ENCODE measurements at places on chromosomes 4 and X.

DNA sequence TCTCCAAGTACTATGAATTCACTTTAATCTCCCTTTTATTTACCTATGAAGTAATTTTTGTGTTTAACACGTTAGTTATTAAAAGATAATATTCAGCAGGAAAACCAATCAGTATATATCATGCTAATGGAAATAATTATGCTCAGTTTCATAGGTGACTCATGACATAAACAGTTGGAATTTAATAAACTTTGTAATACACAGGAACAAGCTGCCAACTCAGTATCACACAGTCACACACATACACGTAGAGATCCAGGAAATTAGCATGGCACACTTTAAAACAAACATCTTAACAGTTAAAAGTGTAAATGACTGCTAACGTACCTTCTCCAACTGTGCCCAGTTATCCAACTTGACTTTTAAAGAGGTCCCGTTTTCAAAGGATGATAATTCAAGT is 2.3 kb downstream of the SPATA4 start:
- DNase-seq, result no peak

- DNase-seq, result no peak
Measured at GRCh38 chr4:107579099-107579498, 140.9 kb downstream of the PAPSS1 start.

DNA sequence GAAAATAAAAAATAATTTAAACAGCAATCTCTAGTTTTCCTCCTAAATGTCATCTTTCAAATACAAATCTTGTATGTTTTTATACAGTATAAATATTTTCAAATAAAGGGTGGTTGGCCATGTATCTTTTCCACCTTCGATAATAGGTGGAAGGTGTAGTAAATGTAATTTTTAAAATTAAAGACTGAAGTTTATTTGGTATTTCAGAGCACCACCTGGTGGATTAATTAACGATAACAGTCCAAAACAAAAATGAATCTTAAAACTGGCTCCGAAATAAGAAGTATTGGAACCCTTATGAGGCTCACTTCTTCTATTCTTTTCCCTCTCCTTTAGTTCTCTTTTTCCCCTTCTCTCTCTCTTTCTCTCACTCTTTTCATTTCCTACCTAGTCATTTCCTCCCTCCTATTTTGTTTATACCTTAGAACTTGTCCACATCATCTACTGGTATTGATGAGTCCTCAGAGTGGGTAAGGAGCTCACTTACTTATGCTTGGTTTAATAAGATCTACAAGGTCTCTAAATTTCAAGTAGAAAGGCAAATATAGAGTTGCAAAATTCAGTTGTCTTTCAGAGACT is 82.9 kb upstream of the EXOC1L start:
- no peak for DNase-seq

DNA sequence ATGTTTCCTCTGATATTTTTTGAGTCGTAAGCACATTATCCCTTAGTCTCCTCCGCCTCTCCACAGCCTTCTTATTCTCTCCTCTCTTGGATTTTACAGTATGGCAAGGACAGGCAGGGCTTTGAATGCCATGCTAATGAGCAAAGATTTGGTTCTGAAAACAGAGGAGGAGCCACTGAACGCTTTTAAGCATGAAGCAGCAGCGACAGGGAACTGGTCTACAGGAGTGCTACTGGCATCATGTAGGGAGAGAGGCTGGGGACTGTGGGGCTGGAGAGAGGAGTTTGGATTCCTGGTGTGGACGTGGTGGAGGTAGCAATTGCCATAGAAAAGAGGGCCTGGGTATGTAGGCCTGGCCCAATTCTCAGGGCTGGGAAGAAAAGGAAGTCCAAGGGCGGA is 4.6 kb upstream of the CD99L2 start:
- DNase-seq, result no peak

DNA sequence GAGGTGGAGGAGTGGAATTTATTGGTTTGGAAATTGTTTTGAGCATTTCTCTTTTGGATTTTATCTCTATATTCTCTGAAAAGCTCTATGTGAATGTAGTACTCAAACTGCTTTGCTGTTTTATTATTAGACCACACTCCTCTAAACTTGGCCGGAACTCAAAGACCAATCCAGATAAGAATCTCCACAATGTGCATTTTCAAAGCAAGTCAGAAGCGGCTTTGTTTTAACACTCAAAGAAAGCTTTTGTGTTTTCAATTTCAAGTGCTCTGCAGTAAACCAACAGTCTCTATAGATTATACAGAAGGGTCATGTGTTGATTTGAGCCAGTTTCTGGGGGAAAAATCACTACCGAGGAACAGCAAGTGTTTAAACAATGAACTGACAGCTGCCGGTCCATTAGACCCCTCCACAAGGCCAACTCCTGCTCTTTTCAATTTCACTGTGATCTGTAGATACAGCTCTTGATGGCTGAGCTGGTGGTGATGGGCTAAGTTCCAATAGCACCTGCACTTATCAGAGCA is 79.4 kb downstream of the FTHL17 start:
- no peak for DNase-seq

DNA sequence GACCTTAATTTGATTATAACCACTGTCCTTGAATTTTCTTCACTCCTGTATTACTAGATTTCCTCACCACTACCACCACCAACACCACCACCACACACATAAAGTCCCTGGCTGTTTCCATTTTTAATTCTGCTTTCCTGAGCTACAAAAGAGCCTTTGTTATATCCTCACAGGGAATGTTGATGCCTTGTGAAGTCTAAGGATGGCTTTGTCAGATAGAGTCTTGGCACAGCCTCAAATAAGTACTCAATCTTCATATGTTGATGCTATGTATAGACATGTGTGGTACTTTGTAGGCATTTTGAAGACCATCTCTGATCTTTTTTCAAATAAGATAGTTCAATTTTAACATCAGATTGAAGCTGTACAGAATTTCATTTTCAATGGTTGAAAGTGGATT is 1016.7 kb upstream of the LCORL start:
- no peak for DNase-seq

GRCh38 chr4:41644288-41644914 is 104.1 kb downstream of the PHOX2B start:
- no peak for DNase-seq

DNA sequence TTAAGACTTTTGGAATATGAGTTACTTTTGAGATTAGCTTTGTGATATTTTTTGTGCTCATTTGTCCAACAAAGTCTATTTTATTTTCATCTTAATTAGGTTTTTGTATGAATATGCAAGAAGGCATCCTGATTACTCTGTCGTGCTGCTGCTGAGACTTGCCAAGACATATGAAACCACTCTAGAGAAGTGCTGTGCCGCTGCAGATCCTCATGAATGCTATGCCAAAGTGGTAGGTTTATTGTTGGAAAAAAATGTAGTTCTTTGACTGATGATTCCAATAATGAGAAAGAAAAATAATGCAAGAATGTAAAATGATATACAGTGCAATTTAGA is 10.8 kb downstream of the ALB start:
- no peak for DNase-seq

GRCh38 chr4:153788051-153788412 is 851 bp downstream of the SFRP2 start:
- DNase-seq, result no peak

DNA sequence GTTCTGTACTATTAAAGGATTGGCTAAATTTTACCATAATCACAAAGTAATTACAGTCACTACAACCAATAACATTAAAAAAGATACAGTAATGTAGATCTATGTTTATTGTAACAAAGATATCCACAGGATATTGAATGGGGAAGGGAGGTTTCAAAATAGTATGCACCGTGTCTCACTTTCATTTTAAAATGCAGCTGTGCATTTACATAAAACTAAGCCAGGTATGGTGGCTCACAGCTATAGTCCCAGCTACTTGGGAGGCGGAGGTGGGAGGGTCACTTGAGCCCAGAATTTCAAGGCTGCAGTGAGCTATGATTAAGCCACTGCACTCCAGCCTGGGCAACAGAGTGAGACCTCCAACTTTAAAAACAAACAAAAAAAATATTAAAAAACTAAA is 8.5 kb downstream of the SRP72 start:
- no peak for DNase-seq

DNA sequence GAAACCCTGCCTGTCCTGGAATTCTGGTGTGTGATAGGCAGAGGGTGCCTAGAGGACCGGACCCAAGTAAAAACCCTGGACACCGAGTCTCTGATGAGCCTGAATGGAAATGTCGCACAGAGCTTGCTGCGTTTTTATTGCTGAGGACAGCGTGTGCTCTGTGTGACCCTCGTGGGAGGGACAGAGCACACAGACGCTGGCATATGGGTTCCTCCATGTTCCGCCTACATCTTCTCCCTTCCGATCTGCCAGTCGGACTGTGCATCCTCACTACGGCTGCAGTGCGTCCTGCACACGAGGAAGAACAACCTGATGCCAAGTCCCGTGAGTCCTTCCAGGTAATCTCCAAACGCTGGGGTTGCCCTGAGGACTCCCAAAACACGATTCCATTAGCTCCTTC is 68.3 kb downstream of the AFAP1 start:
- DNase-seq, result no peak

GRCh38 chr4:140725556-140725955 is 30.6 kb downstream of the TBC1D9 start:
- no peak for DNase-seq

- no peak for DNase-seq
Measured at GRCh38 chr4:108821351-108821930, 58.6 kb upstream of the ETNPPL start.

- DNase-seq, result no peak
Measured at GRCh38 chrX:27078371-27078770, 384.8 kb downstream of the PPP4R3C start.

DNA sequence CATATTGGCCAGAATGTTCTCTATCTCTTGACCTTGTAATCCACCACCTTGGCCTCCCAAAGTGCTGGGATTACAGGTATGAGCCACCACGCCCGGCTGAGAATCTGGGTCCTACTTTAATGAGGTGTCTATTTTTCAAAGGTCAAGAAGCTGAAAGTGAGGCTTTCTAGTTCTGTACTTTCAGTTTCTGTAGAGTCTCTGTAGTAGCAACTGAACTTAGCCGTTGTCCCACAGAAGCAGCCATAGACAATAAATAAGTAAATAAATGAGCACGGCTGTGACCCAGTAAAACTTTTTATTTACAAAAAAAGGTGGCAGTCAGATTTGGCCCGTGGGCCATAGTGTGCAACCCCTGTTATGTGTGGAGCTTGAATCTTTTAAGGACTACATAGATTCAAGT is 92.0 kb downstream of the FNIP2 start:
- no peak for DNase-seq

GRCh38 chrX:153775293-153776119 is 5.3 kb upstream of the SRPK3 start:
- DNase-seq, result no peak

GRCh38 chr4:137283737-137284136 is 248.6 kb downstream of the PCDH18 start:
- DNase-seq, result no peak

GRCh38 chrX:12988797-12989196 is 13.9 kb downstream of the TMSB4X start:
- no peak for DNase-seq

- DNase-seq, result no peak
Measured at GRCh38 chrX:131399678-131400428, 110.7 kb upstream of the IGSF1 start.

- DNase-seq, result no peak
Measured at GRCh38 chr4:42630908-42631307, 26.0 kb downstream of the ATP8A1 start.

DNA sequence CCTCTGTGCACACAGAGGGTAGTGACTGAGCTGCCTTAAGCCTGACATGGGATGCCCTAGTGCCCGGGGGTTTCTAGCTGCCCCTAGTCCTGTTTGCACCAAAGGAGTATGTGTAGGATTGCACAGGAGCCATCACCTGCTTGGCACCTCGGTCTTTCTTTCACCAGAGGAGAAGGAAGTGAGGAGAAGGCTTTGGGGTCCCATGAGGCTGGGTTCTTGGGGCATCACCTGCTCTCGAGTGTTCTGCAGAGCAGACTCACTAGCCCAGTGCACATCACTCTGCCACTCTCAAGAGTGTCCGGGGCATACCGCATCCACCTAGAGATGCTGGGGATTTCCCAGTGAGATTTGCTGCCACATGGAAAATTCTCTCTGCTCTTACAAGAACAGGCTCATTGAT is 40.5 kb upstream of the GPR78 start:
- DNase-seq, result no peak

GRCh38 chr4:16897991-16898827 is at the start of gene LDB2:
Gene LDB2 (minus strand): TSS chr4:16898645.
- DNase-seq, result no peak

DNA sequence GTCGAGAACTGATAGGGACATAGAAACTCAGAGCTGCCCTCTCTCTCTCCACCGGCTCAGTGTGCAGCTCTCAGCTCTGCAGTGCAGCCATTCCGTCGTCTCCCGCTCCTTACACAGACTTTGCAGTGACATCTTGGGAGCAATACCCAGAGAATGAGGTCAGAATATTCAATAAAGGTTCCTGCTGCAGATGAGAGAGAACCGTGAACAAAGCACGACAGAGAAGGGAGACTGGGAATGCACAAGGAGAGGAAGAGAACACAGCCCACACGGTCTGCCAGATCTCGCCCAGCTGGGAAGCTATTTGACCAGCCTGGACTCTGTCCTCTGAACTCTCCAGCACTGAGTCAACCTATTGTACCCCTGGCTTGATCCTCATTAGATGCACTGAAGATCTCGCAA is 118.0 kb upstream of the PPARGC1A start:
- no peak for DNase-seq

DNA sequence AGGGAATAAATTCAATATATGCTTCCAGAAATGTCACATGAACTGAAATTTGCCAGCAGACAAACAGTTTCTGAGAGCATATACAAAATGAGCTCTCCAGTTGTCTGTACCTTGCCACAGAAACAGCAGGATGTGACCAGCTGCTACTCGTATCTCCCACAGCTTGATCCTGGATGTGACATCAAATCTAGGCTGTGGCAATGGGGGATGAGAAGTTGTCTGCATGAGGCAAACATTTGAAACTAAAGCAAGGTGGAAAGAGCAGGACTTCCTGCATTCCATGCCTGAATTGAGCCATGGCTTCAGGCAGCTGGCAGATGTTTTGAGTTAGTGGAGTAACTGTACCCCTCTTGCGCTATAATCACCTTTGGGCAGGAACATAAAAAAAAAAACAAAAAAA is 1724.0 kb downstream of the RPA4 start:
- no peak for DNase-seq
